Brain microvascular endothelial cell (primary cell): ENCODE measurements at places on chromosomes 7 and 10.
A peak's percentile ranks its signal among the peaks of the same experiment; 100 is the strongest.

DNA sequence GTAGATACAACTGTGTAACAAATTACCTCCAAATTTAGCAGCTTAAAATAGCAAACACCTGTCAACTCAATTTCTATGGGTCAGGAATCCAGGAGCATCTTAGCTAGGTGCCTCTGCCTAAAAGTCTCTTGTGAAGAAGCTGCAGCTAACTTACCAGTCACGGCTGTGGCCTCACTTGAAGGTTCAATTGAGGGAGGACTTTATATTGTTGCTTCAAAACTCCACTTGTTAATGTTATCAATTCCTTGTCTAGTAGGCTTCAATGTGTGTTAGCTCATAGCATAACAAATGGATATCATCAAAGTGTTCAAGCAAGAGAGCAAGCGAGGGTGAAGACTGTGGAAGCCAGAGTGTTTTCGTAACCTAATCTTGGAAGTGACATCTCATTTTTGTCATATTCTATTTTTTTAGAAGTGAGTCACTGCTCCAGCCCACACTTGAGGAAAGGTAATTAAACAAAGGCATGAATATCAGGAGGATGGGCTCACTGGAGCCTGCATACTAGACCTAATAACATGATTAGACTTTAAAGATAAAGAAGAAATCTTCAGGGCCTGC lies 172.9 kb downstream of the SPAG6 start:
- no peak for DNase-seq

- DNase-seq = no peak
Measured at GRCh38 chr7:79199961-79200360, 253.5 kb downstream of the MAGI2 start.

GRCh38 chr7:139125657-139126056 lies 16.1 kb upstream of the ZC3HAV1 start:
- DNase-seq = no peak

GRCh38 chr7:36563706-36564327 lies 160.5 kb downstream of the AOAH start:
- DNase-seq = no peak

DNA sequence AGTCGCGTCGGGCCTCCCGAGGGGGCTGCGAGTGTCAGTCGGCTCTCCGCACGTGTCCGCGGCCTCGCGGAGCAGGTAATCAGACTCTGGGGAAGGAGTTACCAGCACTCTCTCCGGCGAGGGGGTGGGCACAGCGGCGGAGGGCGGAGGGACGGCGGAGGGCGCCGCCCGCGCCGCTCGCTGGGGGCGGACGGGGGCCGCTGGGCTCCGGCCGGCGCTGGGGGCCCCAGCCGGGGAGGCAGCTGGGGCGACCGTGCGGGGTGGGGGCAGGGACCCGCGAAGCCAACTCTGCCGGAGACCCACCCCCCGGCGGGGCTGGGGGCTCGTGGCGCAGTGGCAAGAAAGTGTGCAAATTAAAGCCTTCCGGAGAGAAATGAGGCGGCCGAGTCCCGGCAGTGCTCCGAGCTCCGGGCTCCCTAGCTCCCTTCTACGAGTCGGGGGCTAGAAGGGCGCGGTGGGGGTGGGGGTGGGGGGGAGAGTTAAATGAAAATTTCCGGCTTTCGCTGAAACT lies at the start of gene CDK6:
Gene CDK6, minus strand, starts transcription at position 85 of the 511 bp plus-strand sequence. CDS start 3,250 bp downstream, outside the sequence.
- peak; percentile 66 for DNase-seq

DNA sequence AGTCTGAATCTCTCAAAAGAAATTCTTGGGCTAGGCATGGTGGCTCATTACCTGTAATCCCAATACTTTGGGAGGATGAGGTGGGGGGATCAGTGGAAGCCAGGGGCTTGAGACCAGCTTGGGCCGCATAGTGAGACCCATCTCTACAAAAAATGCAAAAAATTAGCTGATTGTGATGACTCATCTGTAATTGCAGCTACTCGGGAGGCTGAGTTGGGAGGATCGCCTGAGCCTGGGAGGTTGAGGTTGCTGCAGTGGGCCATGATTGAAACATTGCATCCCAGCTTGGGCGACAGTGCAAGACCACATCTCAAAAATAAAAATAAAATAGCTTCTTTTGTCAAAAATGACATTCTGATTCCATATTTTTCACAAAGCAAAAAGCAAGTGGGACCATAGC lies 644.8 kb upstream of the FOXK1 start:
- DNase-seq = no peak

DNA sequence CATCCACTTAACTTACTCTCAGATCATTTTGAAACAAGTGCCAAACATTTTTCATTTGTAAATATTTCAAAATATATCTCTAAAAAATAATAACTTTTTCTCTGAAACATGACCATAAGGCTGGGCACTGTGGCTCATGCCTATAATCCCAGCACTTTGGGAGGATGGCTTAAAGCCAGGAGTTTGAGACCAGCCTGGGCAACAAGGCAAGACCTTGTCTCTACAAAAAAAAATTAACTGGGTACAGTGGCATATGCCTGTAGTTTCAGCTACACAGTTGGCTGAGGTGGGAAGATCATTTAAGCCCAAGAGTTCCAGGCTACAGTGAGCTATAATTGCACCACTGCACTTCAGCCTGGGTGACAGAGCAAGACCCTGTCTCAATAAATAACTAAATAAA lies 36.4 kb downstream of the USP54 start:
- no peak for DNase-seq

- DNase-seq = no peak
Measured at GRCh38 chr10:102368077-102368476, 27.4 kb upstream of the NFKB2 start.

GRCh38 chr10:45424668-45425404 lies 50.8 kb downstream of the ALOX5 start:
- DNase-seq = no peak

- no peak for DNase-seq
Measured at GRCh38 chr7:99720800-99721595, 14.0 kb downstream of the CYP3A7 start.

GRCh38 chr10:101588879-101589278 lies 758 bp downstream of the DPCD start:
- peak; percentile 70 for DNase-seq

DNA sequence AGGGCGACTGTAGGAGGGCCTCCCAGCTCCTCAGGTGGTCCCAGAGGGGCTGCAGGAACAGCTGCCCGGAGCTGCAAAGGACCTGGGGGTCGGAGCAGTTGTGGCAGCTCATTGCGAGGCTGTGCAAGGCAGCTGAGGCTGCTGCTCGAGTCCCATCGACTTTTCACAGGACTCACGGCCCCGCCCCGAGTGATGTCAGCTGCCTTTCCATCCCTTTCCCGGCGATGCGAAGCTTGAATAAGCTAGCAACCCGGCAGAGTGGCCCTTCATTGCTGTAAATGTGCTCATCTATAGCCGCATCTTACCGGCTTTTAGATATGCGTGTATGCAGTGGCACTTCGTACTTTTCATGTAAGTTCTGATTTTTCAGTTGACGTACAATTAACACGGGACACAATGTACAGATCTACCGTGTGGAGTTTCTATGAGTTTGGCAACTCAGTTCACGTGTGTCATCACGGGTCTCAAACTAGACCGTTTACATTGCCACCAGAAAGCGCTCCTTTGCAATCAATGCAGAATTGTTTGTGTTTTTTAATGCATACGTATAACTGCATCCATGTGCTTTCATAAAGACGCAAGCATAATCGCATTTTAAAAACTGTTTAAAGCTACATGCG lies at the start of gene CH25H:
Gene CH25H, minus strand, starts transcription at position 137 of the 620 bp plus-strand sequence. Its CDS starts 25 bp downstream, at position 112.
- peak; percentile 71 for DNase-seq

DNA sequence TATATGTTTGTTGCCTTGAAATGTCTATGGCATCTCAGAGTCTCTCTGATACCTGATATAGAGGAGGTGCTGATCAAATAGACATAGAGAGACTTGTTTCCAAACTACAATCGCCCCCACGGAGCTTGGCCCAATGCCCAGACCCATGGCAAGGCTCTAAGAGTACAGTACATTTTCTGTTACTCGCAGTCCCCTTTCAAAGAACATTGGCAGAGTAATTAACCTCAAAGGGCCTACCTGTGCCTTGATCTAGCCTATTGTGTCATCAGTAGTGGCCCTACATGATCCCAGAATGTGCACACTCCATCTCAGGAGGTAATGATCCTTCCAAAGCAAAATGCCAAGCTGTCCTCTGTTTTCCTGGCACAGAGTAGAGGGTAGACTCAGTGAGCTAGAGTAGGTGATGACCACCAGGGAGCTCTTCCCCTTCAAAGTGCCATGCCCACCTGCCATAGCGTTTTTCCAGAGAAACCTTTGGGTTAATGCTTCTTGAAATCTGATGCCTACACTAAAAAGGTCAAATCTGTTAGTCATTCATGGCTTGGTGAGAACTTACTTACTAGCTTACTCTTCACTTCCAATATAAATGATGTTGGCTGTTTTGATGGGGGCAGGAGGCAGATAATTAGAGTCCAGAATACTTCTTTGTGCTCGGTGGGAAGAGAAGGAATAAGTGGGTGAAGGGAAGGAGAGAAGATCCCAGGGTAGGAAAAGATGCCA lies 41.2 kb upstream of the ACSL5 start:
- DNase-seq = no peak

DNA sequence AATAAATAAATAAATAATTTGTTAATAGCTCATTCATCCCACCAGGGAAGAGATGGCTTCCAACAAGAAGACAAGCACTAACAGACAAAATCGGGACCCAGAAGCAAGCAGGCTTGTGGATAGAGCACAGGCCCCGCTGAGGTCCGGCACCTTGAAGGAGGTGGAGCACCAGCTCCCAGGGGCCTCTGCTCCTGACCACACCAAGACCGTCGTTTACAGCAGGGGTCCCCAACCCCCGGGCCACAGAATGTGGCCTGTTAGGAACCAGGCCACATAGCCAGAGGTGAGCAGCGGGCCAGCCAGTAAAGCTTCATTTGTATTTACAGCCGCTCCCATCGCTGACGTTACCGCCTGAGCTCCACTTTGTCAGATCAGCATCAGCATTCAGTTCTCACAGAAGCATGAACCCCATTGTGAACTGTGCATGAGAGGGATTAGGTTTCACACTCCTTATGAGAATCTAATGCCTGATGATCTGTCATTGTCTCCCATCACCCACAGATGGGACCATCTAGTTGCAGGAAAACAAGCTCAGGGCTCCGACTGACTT lies 33.3 kb upstream of the SUN1 start:
- no peak for DNase-seq

- DNase-seq = peak; percentile 65
Measured at GRCh38 chr10:110600487-110601101, 33.1 kb downstream of the SMC3 start.

DNA sequence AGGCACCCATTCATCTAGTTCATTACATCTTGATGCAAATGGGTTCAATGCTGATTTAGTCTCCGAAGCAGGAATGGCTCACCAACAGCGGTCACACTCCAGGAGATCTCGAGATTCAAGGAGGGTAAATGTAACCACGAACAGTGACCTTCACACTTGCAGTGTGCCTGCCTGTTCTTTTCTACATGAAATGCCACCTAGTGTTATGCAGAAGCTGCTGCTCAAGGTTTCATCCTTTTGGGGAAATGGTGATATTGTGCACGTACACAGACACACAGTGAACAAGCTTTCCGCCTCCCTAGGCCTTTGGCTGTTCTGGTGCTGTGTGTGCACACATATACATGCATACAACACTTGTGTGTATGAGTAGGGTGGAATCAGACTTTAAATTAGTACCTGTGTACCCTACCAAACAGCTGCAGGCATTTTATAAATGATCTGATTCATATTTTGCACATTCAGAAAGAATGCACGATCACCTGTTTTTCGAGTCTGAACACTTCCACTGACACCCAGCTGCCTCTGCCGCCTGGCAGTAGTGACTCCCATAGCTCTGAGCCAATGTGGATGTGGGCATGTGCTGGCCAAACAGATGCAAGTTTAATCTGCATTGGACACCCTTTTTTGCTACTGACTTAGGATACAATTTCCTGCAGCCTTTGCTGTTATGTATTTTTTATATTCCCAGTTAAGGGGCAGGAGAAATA lies 100.5 kb downstream of the TACC2 start:
- DNase-seq = no peak

GRCh38 chr10:131162211-131162610 lies 149.3 kb downstream of the TCERG1L start:
- DNase-seq = no peak

- peak; percentile 14 for DNase-seq
Measured at GRCh38 chr7:47392241-47392759, 189.6 kb downstream of the TNS3 start.

DNA sequence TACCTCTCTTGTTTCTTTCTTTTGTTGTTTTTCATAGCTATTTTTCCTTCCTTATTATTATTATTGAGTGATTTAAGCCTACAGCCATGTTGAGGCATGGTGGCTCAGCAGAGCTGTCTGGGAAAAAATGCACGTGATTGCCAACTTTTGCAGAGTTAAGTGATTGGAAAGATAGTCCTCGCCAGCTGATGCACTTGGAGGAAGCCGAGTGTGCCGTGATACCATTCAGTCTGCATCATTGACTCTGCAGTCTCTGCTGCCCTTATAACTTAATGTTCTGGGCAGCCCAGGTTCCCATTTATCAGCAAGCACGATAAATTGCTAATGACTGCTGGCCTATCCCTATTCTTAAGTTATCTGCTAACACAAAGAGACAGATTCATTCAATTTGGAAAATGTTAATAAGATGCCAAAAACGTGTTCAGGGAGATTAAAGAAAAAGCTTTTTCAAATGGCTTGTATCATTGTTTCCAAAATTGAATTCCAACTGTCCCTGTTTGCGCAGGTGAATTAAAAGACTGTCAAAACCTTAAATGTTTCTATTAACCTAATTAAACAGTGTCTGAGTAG lies 232.9 kb upstream of the NPY start:
- DNase-seq = no peak

DNA sequence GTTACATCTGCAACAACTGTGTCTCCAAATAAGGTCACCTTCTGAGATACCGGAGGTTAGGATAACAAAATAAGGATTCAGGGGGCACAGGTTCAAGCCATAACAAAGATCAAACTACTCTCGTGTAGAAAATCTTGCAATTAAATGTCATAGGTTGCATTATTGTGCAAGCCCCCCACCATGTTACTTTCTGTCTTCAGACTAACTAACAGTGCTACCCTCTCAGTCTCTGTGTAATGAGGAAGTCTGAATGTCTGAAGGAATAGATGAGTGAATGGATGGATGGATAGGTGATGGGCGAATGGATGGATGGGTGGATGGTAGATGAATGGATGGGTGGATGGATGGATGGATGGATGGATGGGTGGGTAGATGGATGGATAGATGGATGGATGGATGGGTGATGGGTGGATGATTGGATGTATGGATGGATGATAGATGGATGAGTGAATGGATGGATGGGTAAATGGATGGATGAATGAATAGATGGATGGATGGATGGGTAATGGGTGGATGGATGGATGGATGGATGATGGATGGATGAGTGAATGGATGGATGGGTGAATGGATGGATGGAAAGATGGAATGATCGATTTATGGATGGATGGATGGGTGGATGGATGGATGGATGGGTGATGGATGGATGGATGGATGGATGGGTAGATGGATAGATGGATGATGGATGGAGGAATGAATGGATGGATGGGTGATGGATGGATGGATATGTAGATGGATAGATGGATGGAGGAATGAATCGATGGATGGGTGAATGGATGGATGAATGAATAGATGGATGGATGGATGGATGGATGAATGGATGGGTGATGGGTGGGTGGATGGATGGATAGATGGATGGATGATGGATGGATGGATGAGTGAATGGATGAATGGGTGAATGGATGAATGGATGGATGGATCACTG lies 557.3 kb upstream of the FOXK1 start:
- no peak for DNase-seq
